ENCODE measurements at places on chromosomes 4 and X.

GRCh38 chr4:137531986-137532868, at the start of gene PCDH18:
TSS of gene PCDH18 (minus strand) at chr4:137532494. CDS start at chr4:137532088, 406 bp downstream.
- no peak for DNase-seq

- no peak for DNase-seq
These were observed 53.0 kb downstream of the HELT start for GRCh38 chr4:185071236-185071811.

DNA sequence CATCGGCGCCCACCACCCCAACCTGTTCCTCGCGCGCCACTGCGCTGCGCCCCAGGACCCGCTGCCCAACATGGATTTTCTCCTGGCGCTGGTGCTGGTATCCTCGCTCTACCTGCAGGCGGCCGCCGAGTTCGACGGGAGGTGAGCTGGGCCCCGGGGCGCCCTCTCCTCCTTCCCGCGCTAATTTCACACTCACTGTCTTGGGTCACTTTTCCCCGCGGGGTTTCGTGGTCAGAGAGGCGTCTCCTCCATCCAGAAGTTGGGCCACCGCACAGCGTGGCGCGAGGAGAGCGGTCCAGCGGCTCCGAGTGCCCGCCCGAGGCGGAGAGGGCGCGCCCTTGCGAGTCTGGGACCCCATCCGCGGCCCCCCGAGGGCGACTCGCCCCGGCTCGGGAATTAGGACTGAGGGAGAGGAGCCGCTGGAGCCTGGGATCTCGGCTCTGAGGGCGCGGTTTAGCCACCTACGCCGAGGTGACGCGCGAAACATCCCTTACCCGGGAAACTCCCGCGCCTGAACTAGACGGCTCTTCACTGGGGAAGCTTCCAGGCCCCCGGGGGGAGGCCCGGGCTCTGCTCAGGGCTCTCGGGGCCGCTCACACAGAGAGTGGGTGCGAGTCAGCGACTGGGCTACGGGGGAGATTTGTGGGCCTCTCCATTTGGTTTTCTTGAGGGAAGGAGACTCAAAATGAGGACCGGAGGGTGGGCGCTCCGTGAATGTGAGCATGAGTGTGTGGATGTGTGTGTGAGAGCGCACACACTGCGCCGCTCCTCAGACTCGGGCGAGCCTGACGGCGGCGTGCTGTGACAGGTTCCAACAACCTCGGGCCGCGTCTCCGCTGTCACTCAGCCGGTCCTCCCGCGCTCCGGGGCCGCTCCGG, 551 bp downstream of the NPNT start:
- DNase-seq: no peak

DNA sequence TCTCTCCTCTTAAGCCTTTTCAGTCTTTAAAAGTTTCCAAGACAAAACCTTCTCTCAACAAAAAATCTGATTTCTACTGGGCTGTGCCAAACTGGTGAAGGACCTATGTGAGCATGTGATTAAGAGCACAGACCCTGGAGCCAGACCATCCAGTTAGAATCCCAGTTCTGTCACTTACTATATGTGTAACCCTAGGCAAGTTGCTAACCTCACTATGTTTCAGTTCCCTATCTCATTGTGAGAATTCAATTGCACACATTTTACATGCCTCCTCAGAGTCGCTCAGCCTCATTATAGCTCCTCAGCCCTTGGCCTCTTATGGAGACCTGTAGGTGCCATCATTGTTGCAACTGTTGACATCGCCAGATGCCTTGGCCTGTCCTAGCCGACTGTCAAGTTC, 54.1 kb upstream of the VEGFD start:
- no peak for DNase-seq

DNA sequence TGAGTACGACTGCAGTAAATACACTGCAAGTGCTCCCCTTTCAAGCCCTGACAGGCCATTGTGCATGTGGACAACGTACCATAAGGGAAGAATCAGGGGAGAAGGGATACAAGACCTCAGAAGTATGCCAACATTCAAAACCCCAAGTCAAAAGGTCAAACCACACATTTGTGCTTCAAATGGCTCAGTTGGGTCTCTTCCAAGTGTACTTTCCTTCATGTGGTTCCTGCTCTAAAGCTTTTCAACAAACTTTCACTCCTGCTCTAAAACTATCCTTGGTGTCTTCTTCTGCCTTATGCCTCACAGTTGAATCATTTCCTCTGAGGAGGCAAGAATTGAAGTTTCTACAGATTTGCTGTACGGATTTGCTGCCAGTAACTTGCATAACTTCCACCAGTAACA, 305.7 kb upstream of the SLIT2 start:
- no peak for DNase-seq

GRCh38 chrX:10654960-10655359, 34.6 kb upstream of the MID1 start:
- DNase-seq: no peak

GRCh38 chr4:184574861-184575260, 74.4 kb downstream of the CASP3 start:
- DNase-seq: no peak

- DNase-seq: no peak
These were observed 17.4 kb downstream of the SORCS2 start for GRCh38 chr4:7209699-7210098.

GRCh38 chrX:26581091-26581490, 365.1 kb downstream of the MAGEB5 start:
- DNase-seq: no peak

DNA sequence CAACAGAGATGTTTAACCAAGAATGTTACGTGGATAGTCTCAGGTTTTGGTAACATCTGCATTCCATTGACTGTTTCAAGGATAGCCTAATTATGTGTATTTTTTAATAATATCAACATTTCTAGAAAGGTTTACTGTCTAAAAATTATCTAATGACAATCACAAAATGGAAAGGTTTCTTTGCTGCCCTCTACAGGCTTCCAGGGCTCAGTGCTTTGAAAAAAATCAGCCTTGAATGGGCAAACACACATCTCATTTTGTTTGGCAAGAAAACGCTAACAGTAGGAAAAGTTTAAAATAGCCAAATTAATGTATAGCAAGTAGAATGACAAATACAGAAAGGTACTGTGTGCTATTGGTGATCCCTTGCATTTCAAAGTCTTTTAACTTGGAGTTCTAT, 223.4 kb upstream of the PRPS2 start:
- DNase-seq: no peak

DNA sequence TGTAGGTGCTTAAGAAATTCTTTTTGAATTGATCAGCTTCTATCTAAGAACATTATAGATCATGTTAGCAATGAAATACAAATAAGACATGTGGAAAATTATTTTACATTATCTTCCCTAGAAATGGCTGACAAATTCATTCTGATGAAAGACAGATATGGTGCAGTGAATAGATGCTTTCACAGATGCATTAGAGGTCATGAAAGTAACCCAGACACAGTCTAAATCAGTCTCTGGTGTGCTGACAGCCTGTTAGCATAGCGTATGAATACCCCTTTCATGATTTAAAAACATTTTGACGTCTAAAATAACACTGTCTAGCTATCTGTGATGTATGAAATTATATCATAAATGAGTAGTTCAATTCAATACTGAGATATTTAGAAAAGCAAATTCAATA, 180.9 kb downstream of the UNC5C start:
- no peak for DNase-seq

DNA sequence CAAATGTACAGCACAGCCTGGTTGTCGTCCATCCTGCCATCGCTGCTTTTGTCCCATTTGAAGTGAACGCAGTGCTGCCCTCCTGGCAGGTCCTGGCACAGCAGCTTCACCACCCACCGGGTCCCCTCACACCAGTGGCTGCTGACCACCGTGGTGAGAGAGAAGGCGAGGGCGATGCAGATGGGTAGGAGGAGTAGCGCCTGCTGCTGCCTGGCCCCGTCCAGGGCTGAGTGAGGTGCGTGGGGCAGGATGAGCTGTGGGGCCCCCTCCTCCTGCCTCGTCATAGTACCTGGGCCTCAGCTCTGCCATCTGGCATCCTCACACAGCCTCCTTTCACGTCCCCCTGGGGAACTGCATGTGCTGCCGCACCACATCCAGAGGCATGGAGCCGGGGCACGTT, 1.8 kb downstream of the DCAF8L2 start:
- DNase-seq: no peak

- no peak for DNase-seq
These were observed 179.7 kb downstream of the ASMT start for GRCh38 chrX:1794586-1794985.

- no peak for DNase-seq
These were observed 140.1 kb downstream of the APBB2 start for GRCh38 chr4:41074215-41074614.

DNA sequence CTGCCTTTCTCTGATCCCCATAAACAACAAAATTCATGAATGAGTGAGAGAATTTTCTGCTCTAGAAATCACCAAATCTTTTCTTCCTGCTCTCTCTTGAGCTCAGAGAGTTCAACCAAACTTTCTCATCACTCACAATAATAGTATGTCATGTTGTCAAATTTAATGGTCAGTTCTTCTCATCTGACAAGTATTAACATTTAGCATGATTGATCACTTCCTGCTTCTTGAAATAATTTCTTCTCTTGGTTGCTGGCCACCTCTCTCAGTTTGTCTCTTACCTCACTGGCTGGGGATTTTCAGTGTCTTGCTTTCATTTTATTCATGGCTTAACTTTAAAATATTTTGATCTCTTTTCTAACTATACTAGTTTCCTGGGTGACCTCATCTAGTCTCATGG, 25.5 kb upstream of the FGF5 start:
- DNase-seq: no peak

DNA sequence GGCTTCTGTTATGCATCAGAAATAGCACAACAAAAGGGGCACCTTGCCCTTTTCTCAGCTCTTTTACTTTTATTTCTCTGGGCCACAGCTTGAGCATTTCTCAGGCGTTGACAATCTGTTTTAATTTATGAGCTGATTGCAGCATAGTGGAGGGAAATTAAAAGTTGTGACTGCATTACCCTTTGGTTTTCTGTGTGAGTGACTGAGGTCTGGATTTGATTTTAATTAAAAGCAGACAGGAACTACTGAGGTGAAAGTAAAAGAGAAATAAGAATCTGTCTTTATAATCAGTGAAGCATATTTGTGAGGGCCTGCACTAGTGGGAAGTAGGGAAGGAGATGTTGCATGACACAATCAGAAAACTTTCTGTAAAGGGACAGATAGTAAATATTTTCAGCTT, 43.4 kb upstream of the GEMIN8 start:
- DNase-seq: no peak

- DNase-seq: no peak
These were observed 312.7 kb downstream of the RAB28 start for GRCh38 chr4:13171292-13172057.

- no peak for DNase-seq
These were observed 42.5 kb upstream of the MAP3K15 start for GRCh38 chrX:19557822-19558221.

- no peak for DNase-seq
These were observed 195.7 kb upstream of the ANK2 start for GRCh38 chr4:112853662-112854256.

DNA sequence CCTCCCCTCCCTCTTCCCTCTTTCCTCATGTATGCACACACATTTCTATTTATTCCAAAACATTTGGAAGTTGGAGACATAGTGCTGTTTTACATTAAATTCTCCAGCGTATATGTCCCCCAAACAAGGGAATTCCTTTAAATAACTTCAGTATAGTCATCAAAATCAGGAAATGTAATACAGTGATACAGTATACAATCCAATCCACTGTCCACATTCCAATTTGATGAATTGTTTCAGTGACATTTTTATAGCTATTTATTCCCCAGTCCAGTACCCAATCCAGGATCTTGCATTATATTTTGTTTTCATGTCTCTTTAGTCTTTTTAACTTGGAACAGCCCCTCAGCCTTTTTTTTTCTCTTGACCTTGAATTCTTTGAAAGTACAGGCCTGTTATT, 233.0 kb downstream of the DKK2 start:
- no peak for DNase-seq

DNA sequence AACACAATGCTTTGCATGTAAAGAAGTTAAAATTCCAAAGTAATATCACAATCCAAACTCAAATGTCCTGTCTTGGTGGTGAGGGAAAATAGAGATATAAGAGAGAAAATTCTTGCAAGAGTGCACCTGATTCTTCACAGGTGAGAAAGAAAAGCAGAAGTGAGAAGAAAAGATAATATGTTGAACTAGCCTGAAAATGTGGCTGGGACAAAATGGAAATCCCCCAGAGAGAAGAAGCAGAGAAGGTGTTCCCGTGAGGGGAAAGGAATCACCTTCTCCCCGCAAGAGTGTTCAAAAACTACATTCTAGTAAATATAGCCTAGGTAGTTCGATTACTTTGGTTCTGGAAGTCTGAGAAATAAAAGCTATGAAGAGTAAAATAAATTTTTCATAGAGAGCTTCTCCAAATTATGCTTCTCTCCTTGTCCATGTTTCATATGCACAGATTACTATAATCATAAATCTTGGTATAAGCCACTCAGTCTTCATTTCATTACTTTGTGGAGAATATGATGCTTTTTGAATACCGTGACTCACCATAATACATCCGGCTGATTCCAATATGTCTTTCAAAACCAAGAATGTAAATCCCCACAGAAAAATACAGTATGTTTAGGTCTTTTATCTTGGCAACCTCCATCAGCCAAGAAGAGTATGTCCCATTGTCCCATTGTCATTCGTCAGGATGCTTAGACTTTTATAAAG, 63.1 kb downstream of the COX18 start:
- no peak for DNase-seq

- DNase-seq: no peak
These were observed 249.3 kb upstream of the PRKX start for GRCh38 chrX:3962511-3963311.

GRCh38 chr4:8141935-8142334, 16.7 kb downstream of the ABLIM2 start:
- no peak for DNase-seq

GRCh38 chr4:30863021-30863420, 142.9 kb downstream of the PCDH7 start:
- DNase-seq: no peak

DNA sequence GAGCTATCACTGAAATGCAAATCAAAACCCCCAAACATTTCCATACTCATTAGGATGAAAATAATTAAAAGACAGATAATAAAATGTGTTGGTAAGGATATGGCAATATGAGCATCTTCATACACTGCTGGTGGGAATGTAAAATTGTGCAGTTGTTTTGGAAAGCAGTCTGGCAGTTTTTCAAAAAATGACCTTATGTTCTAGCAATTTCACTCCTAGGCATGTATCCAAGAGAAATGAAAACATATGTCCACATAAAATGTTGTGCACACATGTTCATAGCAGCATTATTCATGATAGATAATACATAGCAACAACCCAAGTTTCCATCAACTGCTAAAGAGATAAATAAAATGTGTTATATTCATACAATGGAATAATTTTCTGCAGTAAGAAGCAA, 14.8 kb upstream of the GPRASP2 start:
- DNase-seq: no peak
